ENCODE measurements at places on chromosomes 1 and 21.

DNA sequence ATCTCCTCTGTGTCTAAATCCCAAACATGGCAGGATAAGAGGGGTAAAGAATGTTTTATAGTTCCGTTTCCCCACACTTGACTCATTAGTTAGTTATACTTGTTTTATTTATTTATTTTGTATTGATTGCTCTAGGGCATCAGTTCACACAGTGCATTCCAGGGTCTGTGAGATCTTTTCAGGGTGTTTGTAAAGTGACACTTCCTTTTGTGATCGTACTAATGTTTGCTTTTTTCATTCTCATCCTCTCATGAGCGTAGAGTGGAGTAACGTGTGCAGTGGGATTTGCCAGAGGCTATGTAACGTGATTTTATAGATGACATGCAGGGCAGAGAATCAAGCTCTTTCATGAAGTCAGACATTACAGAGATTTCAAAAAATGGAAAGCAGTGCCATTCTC, 103.2 kb downstream of the SCCPDH start:
- no peak for DNase-seq

DNA sequence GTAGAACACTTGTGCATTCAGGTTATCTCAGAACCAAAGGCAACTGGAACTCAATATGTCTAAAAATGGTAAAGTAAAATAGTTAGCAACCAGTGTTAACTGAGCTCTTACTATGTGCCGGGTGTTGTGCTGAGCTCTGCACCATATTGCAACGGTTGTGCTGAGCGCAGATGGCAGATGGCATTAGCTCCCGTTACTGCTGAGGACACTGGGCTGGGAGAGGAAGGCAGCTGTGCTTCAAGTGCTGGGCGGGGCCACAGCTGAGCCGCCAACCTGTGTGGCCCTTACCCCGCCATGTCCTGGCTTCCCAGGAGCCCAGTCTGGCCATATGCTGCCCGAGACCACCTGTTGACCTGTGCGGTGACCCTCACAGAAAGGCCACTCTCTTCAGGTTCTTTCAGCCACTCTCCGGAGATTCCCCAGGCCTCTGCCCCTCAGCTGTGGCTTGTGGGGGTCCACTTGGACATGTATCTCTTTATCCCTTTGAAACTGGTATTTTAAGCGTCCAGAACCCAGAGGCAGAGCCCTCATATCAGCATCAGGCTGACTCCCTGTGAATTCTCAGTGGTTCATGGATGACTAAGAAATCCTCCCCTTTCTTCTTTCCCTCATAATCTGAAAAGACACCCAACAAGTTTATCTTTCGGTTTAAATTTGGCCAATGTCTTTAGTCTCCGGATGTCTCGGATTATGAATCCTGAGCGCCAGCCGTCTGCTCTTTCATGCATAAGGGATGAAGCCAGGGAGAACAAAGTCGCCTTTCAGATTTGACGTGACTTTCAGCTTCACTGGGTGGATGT, 26.4 kb downstream of the LDLRAP1 start:
- DNase-seq: peak; percentile 54

DNA sequence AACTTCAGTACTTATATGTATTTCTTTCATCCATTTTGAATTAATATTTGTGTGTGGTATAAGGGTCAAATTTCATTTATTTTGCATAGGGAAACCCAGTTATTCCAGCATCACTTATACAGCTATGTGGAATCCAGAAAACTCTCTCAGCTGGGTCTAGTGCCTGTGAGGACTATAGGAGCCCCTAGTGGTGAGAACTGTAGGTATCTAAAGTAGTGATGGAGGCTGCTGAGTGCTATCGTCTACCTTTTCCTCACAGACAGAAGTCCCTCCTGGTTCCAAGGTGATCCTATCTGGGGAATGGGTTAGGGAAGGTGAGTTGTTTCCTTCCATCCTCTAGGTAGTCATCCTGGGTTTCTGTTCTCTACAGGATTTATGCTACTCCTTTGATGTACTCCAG, 352.0 kb upstream of the C1orf87 start:
- peak; percentile 9 for DNase-seq

DNA sequence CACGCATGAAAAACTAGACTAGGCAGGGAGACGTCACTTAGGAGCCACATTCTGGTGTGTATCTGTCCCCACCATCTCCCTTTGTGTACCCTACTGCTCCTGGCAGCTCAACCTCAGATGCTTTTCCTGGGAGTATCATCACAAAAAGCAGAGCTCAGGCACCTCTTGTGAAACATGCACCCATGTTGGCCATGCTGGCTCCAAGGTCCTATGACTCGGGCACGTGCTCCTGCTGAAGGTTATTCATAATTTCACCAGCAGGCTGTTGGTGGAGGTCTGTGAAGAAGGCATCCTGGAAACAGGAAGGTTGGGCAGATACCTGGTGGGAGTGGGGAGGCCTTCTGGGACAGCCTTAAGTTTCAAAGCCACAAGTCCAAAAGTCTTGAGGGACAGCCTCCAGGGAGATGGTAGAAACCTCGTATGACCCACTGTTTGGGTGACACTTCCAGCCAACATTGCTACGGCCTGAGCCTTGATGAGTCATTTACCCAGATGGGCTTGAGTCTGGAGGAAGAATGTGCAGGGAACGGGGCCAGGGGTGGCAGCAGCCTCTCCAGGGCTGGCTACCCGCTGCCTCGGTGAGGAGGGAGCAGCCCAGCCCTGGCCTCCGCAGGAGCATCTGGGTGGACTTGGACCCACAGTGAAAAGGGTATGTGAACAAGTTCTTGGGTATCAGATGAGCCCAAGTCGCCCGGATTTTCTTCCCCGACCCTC, 75.8 kb downstream of the PGBD5 start:
- DNase-seq: peak; percentile 64

DNA sequence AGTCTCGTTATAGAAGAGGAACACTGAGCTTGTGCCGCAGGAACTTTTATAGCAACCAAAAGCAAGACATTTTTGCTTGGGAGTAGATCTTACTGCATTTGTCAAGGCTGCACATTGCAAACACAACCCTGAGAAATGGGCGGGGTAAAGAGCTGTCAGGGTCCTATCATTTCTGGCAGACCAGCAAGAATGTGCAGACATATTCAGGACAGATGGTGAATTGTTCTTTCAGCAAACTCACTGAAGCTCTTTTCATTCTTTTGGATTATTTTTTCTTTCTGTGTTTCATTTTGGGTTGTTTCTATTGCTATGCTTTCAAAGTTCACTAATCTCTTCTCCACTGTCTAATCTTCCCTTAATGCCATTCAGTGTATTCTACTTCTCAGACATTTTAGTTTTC, 5.1 kb upstream of the ACTN2 start:
- no peak for DNase-seq

DNA sequence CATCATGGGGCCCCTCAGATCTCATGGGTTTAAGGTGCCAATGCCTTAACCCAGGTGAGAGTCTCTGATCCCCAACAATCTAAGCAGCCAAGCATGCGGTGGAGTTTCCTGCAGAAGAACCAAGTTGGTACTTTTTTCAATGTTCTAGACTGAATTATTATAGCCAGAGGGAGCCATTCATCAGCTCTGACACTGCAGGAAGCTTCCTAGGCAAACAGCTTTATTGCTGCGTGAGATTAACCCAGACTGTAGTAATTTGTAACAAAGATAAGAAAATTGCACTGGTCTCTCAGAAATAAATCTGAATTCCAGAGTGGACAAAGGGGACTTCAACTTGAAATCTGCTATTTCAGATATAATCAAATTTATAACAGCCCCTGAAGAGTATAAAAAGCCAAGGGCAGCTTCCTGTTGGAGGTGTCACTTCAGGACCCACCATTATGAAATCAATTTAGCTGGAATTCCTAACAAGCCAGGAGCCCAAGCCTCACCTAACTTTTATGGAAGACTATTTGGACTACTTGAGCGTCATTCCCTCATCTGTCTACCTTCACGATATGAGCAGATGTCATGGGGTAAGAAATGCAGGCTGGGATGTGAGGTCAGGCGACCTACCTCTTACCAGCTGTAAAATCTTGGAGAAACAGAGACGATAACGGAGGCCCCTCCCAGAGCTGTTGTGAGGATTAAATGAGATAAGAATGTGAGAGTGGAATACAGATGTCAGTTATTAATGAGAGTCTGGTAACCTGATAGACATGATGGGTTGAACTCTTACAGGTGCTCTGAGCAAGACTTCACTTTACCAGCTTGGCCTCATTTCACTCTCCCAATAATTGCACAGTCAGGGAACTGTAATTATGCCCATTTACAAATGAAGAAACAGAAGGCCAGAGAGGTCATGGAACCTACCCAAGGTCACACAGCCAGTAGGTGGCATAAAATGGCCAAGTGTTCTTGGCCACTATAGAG, 135.1 kb downstream of the RRAGC start:
- no peak for DNase-seq

DNA sequence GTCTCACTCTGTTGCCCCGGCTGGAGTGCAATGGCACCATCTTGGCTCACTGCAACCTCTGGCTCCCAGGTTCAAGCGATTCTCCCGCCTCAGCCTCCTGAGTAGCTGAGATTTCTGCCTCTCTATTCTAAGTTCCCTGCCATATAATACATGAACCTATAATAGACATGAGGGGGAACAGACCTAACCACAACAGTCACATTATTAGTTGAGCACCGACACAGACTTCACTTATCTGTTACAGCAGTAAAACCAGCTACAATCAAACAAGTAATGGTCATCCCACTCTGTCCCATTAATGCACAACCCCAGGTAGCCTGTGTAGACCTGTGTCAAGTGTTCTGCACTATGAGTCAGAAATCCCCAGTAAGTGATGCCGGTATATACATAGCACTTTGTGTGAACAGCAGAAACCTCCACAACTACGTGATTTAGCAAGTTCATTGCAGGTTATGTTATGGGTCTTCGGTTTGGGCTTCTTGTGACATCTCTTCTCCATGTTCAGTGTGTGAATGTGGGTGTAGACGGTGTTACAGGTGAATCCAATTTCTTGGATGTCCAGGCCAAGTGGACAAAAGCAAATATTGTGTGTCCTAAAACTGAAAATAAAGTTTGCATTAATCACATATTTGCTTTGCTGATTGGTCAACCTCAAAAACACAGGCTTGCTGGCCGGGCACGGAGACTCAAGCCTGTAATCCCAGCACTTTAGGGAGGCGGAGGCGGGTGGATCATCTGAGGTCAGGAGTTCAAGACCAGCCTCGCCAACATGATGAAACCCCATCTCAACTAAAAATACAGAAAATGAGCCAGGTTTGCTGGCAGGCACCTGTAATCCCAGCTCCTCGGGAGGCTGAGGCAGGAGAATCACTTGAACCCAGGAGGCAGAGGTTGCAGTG, 3.6 kb downstream of the MMACHC start:
- DNase-seq: no peak

All from astrocyte of the hippocampus (primary cell).